ENCODE measurements at places on chromosomes 6 and 20. TPM values are rescaled to one million over a fixed set of nuclear protein-coding genes. Genes with fewer than 3 reads are reported as not detected.

BPIFB4 gene
- not detected for total RNA-seq

C20orf144 gene
- total RNA-seq = not detected

MCM8 gene
- total RNA-seq = 4.6 TPM

TMEM244 gene
- total RNA-seq = not detected

GRCh38 chr20:23058240-23058639 lies 8.8 kb upstream of the THBD start:
- H3K36me3 ChIP-seq = no peaks in the 10 kb centered on the region
- H3K4me1 ChIP-seq = peaks cover 18% of the 10 kb centered on the region
- DNase-seq = no peak

DNA sequence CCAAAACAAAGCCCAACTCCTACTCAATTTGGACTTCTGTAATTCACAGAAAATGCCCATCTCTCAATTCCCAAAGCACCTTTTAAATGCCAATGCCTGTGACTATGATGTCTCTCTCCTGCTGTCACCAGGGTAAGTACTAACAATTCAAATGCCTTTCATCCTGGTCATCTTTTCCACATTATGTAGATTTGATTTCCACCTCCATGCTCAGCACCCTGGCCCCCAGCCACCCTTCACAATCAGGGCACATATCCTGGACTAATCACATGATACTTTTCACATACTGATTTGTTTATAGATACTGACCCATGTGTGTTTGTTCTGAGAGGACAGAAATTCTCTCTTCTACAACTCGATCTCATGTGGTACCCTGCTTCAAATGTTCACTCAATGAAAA lies 236.3 kb downstream of the PTPRK start:
- DNase-seq = no peak
- H3K27ac ChIP-seq = no peak overlapping the region
- H3K4me3 ChIP-seq = no peak overlapping the region
- no peaks in the 10 kb centered on the region for H3K27me3 ChIP-seq

Measured in sigmoid colon (tissue), 7 donors.